ENCODE measurements at places on chromosomes 13 and 19.
A peak's percentile ranks its signal among the peaks of the same experiment; 100 is the strongest.

DNA sequence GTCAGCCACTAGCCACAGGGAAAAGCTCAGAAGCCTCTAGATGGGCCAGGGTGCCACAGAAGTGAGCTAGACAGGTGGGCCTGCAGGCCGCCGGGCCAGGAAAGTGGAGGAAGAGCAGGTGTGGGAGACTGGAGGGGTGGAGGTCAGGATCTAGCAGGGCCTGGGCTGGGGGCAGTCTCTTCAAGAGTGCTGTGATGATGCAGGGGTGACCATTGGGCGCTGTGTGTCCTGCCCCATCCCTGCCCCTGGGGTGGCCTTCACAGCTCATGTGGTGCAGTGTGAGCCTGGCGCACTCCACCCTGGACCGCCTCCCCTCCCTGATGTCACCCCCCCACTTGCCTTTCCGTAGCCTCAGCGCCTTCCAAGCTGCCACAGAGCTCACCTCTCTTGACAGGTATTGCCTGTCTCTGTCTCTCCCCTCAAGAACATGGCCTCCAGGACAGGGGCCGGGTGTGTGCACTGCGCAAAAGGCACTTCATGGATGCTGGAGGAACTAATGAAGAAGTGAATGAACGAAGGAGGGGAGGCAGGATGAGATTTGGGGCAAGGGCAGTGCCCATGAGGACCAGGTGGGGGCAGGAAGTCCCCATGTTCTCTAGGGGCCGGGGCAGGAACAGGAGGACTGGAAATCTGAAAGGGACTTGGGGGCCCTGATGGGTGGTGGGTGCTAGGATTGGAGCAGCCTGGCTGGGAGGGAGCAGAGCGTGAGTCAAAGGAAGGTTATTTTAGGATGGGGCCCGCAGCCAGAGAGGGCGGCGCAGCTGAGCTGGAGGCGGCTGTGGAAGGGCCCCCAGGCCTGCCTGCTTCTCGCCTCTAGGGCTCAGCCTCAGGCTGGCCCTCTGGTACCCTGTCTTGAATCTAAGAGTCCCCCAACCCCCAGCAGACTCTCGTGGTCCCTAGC is 6.6 kb downstream of the SSBP4 start:
- no peak for DNase-seq

DNA sequence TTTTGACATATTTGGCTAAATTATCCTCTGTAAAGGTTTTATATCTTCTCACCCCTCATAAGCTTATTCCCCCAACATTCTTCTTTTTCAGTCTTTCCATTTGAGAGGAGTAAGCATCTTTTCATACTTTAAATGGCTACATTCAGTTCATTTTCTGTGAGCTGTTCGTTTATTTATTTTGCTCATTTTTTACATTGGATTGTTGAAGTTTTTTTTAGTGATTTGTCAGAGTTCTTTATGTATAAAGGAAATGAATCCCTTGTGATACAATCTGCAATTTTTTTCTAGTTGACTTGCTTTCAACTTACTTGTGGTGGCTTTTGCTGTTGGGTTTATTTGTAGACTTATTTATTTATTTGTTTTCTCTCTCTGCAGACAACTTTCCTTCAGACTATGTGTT is 250.3 kb downstream of the DLEU7 start:
- no peak for DNase-seq

- DNase-seq = peak; percentile 18
These were observed 1589.1 kb upstream of the SPRY2 start for GRCh38 chr13:81929988-81930387.

DNA sequence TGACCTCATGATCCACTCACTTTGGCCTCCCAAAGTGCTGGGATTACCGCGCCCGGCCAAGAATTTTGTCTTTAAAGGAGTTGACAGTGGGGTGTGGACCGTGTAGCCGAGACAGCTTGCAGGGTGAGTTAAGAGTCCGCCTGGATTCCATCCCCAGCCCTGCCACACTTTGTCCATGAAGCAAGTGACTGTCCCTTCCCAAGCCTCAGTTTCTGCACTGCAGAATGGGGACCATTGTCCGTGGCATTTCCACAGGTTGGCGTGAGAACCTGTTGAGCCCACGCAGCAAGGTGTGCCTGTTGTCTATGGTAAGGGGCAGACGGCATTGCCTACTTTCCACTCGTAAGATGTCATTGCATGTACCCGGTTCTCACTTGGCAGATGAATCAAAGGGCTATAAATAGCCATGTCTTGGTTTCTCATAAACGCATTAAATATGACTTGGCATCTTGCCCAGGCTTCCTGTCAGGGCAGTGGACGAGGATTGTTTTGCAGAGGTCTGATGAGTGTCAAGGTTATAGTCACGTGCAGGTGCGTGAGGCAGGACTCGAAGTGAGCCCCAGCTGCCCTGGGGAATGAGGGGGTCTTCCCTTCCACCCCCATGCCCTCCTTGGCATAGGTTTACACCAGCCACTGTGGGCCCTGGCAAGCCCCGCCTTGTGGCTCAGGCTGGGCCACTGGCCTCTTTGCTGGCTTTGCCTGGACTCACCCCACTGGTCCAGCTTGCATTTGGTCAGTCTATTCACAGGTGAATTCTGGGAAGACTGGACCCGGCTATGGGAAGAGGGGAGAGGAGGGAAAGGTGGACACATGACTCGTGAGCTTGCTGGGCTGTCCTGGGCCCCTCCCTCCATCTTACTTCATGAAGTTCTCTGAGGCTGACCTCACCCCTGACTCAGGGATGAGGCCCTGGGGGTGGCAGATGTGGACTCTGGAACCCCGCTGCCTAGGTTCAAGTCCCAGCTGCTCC is 14.6 kb downstream of the FAM187B start:
- DNase-seq = peak; percentile 98

GRCh38 chr19:49987159-49987698 is 26.3 kb upstream of the SIGLEC11 start:
- DNase-seq = no peak

DNA sequence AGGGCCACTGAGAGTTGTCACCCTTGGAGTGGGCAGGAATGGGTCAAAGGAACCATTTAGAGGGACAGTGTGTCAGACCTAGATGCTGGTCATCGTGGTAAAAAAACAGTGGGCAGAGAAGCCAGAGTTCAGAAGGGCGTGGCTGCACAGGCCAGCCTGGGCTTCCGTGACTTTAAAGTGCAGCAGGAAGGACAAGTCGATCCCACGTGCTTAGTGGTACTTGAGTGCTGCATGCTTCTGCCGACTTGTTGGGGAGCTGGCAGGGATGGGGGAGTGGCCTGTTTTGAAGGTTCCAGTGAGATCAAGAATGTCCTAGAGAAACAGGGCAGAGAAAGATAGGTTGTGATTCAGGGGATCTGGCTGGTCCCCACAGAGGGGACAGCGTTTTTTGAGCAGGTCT is 17.0 kb downstream of the LYL1 start:
- DNase-seq = no peak

GRCh38 chr19:5030136-5030820 is 61.4 kb downstream of the KDM4B start:
- DNase-seq = no peak

GRCh38 chr19:22519152-22519551 is 97.0 kb upstream of the ZNF98 start:
- no peak for DNase-seq

DNA sequence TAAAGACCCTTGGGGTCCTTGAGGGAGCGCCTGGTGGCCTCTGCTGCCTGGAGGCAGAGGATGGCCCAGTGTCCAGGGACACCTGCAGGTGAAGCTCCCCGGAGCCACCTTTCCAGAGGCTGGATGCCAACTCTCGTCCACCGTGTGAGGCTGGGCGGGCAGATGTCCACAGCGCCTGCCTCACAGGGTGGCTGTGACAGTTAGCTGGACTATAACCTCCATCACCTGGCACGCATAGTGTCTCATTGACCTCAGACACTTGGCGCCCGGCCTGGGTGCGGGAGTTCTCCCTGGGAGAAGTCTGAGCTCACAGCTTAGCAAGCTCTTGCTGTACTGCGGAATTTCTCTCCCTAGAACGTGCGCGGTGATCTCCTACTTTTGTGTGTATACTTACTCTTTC is 9.8 kb downstream of the BICRA start:
- no peak for DNase-seq

DNA sequence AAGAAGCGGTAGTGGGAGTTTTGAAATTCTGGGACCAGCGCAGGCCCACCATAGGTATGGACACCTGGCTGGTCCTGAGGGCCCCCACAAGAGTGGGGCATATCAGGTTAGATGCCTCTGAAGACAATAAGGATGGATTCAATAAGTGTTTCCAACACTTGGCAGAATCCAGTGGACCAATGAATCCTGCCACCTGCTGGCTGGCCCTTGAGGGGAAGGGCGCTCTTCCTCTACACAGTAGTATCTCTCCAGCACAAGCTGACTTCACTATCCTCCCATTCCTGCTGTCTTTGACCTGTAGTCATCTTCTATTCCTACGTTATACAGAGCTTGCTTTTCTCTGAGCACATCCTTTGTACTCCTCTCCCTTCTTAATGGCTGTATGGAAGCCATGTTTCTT is 199.7 kb upstream of the TSHZ3 start:
- DNase-seq = no peak

GRCh38 chr19:39745643-39746042 is 7.8 kb upstream of the CLC start:
- DNase-seq = no peak

DNA sequence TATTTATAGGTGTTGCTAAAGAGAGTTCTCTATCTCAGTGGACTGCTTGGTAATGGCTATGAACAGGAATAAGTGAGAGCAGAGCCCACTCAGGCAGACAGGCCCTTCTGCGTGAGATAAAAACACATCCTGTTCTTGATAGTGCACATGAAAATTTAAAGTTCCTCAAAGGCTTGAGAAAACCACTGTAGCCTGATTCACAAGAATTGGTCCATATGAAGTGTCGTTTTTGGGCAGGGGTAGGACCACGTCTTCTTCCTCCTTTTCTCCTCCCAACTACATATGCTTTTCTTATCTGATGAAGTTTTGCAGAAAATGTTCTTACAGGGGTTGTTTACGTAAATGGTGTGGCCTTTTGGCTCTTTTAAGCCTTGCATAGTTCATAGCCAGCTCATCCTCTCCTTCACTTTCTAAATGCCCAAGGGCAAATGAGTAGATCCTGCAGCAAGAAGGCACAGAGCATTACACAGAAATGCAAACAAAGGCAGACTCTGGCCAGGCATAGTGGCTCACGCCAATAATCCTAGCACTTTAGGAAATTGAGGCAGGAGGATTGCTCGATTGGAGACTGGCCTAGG is 53.8 kb downstream of the RNF6 start:
- DNase-seq = no peak

- no peak for DNase-seq
These were observed 1215.4 kb downstream of the PCDH9 start for GRCh38 chr13:66014771-66015170.

DNA sequence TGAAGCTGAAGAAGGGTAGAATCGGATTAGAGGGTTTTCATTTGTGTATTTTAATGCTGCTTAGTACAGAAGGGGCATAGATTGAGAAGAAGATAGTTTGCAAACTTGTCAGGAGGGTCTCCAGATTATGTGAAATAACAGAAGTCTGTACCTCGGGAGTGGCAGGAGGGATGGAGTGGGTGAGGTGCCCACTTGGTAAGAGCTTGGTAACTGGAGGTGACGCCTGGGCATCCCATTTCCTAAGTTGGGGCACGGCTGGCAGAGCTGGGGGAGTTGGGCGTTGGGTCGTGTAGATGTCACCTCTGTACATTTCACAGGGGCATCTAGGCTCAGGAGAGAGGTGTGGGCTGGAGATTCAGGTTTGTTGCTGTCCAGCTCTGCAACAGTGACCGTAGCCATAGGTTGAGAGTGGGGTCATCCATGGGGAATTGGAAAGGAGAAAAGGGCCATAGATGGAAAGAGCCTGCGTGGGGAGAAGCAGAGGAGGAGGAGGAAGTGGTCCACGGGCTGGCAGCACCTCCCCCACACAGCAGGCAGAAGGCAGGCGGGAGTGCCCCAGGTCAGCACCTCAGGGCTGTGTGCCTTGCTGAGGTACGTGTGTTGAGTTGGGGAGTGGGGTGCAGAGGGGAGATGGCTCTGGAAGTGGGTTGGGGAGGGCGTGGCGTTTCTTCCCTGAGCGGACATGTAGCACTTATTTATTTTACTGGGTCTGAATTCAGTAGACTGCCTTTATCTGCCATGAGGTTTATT is 31.2 kb downstream of the MPHOSPH8 start:
- no peak for DNase-seq

- no peak for DNase-seq
These were observed 332.2 kb upstream of the GPC6 start for GRCh38 chr13:92894447-92894846.

DNA sequence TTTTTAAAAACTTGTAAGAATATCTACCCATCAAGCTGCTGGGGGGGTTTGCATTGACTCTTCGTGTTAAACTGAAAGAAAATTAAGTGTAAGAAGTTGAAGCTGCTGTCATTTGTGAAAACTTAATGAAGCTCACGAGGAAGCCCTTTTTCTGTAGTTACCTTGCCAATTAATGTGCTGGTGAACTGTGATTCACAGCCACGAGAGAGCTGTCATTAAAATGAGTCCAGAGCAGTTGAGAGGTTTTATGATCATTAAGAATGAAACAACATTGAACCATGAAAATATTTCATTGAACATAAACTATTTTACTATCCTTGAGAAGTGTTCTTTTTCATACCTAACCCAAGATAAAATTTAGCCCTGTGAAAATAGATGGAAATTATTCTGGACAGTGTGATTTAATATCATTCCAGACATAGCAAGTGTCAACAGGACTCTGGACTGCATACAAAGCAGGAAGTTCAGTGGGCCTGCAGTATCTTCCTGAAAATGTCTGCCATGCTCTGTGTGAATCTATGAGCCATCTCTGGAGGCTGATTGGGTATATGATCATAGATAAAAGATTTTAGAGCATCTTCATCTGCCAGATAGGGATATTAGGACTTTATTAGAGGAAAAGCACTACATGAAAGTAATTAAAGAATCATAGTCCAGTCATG is 53.8 kb downstream of the DPY19L3 start:
- DNase-seq = no peak

GRCh38 chr13:32905063-32905863 is 111.0 kb upstream of the KL start:
- peak; percentile 41 for DNase-seq

- no peak for DNase-seq
These were observed 1.1 kb downstream of the PIP5K1C start for GRCh38 chr19:3698974-3699740.

DNA sequence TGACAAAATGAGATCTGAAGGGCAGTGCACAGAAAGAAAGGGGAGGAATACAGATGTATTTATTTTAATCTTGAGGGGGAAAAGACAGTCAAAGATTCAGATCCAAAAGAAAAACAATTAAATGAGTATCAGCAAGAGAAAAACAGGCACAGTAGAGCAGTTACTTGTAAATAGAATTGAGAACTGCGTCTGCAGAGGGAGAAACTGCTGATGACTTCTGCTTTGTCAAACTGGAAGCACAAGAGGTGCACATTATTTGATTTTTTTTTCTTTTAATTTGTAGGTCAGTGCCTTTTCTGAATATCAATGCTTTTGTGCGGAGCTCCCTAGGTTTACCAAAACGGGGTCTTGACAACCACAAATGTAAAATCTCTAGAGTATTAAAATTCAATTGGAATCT is 37.3 kb downstream of the EFNB2 start:
- DNase-seq = no peak

Data from NCI-H1105 treated with DMSO at 0.1 percent for 48 hours (cell line).